ENCODE measurements at places on chromosomes 3 and 15. TPM values are rescaled to one million over a fixed set of nuclear protein-coding genes. Genes with fewer than 3 reads are reported as not detected.
A peak's percentile ranks its signal among the peaks of the same experiment; 100 is the strongest.

The ZNF280D gene
- total RNA-seq = 20.2 TPM

GRCh38 chr3:43766672-43767465 is 76.1 kb downstream of the ABHD5 start:
- DNase-seq = no peak

The DUOX2 gene
- not detected for total RNA-seq

The GASK1A gene
- total RNA-seq = not detected

The KBTBD13 gene
- not detected for total RNA-seq

DNA sequence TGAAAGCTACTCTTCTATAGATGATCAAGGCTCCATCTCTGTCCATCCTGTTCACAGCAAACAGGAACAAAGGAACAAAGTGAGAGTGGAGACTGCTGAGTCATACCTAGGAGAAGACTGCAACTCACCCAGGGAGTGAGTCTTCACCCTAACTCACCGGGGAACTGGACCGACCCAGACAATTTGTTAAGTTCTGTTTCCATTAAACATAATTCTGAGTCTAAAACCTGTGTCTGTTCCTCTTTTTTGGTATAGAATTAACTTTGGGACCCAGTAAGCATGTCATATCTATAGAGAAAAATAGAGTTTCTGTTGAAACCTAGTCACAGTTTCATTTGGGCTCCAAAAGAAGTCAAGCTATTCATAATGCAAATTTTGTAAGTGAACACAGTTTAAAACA is 21.6 kb downstream of the CCDC80 start:
- no peak for DNase-seq

DNA sequence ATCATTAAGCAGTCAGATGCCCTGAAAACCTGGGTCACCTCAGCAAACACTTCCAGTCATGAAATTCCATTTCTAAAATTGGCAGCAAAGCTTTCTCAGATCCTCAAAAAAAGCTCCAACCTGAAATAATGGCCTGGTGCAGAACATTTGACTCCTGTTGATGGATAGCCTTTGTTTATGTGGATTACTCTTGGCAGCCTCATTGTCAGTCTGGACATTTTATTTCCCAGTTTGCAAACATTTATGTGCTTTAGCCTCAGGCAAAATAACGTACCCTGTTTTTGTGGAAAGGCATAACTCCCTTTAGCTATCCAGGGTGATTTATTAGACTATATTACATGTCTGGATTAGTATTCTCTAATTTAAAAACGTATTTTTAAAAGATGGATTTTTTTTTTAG is 53.9 kb downstream of the PXYLP1 start:
- DNase-seq = no peak

DNA sequence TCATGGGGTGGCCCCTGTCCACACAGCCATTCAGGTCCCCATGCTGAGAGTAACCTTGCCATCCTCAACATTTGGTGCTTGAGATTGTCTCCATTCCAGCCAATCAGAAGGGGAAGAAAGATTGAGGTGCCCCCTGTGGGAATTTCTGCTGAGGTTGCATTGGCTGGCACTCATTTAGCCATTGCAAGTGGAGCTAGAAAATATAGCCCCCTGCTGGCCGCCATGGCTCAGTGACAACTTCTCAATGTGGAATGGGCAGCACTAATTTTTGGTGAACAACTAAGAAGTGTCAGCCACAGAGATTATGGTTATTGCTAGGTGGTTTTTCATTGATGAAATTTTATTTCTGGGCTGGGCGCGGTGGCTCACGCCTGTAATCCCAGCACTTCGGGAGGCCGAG is 22.0 kb downstream of the COL6A6 start:
- no peak for DNase-seq

DNA sequence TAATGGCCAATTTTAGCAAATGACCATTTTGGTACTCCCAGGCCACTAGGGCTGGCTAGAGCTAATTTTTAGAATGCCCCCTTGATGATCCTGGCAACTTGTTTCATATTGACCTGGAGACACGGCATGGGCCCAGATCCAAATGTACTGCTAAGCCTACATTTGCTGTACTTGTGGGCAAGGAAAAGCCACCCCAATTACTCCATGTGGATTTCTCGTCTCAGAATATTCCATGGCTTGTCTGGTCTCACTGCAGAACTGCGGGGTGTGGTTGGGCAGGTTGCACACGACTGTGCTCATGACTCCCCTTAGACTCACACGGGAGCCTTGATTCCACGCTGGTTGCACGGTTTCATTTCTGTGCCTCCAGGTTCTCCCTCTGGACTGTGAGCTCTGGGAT is 140.9 kb downstream of the RPLP1 start:
- no peak for DNase-seq

The SCN5A gene
- 0.47 TPM for total RNA-seq

- no peak for DNase-seq
These were observed 6.4 kb downstream of the IQSEC1 start for GRCh38 chr3:13066834-13067233.

The GTF2E1 gene
- 27.8 TPM for total RNA-seq

The PLA2G4F gene
- total RNA-seq = not detected

DNA sequence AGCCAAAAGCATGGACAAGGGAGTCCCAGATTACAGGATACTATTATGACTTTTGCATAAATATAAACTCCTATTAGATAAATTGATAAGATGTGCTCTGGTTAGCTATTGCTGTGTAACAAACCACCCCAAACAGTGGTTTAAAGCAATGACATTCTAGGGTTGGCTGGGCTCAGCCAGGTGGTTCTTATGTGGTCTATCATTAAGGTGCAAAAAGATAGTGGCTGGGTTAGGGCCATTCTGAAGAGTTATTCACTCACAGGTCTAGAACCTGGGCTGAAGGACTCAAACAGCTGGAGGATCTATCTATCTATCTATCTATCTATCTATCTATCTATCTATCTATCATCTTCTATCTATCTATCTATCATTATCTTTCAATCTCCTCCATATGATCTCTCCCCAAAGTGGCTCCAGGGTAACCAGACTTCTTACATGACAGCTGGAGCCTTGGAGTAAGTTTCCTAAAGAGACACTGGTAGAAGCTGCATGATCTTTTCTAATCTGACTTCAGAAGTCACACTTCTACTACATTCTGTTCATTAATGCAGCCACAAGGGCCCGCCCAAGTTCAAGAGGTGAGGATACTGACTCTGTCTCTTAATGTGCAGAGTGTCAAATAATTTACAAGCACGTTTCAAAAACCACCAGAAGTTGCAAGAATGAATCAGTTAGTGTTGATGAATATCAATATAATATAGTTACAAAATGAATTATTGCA is 74.9 kb upstream of the XCR1 start:
- peak; percentile 73 for DNase-seq

DNA sequence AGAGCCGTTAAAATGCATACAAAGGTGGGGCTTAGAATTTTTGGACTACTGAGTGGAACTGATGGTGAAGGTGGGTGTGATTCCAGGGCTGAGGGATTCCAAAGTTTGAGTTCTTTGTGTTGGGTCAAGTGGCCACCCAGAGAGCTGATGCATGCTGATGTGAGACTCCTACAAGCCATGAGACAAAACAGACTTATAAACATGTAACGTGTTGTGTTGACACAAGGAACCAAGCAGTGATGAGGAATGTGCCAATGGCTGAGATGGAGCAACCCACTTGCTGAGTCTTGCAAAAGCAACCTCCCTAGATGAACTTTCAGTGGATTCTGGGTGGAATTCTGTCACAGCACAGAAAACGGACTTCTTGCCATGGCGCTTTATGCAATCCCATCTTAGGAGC is 289.0 kb downstream of the TLE3 start:
- DNase-seq = no peak

DNA sequence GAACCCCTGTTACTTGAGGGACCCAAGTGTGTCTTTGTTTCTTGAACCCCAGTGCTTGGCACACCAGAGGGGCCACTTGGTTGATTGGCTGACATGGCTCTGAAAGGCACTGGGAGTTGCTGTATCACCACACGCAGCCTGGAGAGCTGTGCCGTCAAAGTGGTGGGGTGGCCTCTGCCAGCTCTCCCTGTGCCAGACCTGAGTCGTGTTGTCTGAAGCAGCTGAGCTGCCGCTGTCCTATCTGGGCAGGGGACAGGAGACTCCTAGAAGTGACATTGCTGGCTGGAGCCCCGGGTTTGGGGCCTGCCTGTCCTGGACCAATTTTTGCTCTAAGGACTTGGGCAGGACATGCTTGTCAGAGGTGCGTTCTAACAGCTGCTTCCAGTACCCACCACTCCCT is 5.5 kb upstream of the SNX22 start:
- no peak for DNase-seq

- no peak for DNase-seq
These were observed 35.8 kb upstream of the ABHD2 start for GRCh38 chr15:89052474-89052873.

The THRB gene
- not detected for total RNA-seq

GRCh38 chr3:182261041-182261440 is 532.3 kb upstream of the ATP11B start:
- no peak for DNase-seq

The DAPK2 gene
- total RNA-seq = 4.4 TPM

The COL6A5 gene
- not detected for total RNA-seq

The GRIP2 gene
- total RNA-seq = not detected

GRCh38 chr3:108079877-108080276 is 11.0 kb downstream of the CD47 start:
- no peak for DNase-seq

DNA sequence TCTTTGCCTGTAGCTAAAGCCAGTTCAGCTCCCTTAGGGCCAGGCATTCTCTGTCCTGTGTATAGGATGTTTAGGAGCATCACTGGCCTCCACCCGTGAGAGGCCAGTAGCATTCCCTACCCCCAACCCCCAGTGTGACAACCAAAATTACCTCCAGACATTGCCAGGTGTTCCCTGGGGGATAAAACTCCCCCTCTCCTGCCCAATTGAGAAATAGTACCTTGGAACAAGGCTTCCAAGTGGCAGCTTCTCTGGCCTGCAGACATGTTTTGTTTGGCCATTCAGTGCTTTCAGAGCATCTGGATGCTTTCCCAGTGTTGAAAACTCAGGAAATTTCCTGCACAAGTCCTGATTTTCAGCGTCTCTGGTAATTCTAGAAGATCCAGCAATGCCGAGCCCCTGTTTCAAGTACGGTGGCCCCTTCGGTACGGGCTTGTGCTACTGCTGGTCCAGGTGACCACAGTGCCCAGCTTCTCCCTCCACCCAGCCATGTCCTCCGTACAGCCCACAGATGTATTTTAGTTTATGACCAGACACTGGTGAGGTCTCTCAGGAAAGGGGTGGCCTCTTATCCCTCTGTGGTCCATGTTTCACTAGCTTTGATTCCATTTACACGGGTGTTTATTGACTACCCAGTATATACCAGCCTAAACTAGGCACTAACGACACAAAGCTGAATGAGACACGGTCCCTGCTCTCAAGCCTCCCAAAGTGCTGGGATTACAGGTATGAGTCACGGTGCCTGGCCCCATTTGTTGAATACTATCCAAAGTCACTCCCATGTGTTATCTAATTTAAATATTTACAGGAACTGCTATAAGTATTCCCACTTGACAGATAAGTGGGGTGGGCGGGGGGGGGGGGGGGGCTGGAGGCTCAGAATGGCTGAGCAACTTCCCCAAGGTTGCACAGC is 125.4 kb upstream of the RAD18 start:
- no peak for DNase-seq

GRCh38 chr15:68230157-68231100 is 901 bp upstream of the CLN6 start:
- DNase-seq = no peak

GRCh38 chr3:118817748-118818165 is 216.9 kb downstream of the IGSF11 start:
- no peak for DNase-seq

DNA sequence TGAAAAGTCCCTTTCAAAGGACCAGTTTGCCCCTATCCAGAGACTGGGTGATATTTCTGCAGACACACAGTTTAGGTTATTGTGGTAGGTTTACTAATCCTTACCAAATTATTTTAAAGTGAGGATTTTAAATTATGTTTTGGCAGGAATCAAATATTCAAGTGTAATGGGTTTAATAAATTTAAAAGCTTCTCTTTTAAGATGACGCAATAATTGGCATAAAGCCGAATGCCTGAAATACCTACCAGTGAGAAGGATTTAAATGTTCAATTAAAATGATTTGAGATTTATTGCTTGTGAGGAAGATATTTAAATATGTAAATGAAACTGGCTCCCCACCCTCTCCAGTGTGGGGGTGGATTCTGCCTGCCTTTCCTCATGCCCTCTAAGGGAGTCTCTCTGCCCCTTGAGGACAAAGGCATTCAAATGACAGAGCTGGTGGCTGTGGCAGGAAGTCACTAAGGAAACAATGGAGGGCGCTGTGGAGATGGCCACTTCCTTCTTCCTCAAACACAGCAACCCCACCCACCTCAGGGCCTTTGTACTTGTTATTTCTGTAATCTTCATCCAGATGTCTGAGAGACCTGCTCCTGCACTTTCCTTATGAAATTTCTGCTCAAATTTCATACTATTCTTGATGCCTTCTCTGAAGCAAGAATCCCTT is 131.7 kb downstream of the TNIK start:
- peak; percentile 34 for DNase-seq

- no peak for DNase-seq
These were observed 191.7 kb upstream of the TPM1 start for GRCh38 chr15:62850791-62851291.

- DNase-seq = no peak
These were observed 325.6 kb upstream of the TLE3 start for GRCh38 chr15:70423267-70423666.

DNA sequence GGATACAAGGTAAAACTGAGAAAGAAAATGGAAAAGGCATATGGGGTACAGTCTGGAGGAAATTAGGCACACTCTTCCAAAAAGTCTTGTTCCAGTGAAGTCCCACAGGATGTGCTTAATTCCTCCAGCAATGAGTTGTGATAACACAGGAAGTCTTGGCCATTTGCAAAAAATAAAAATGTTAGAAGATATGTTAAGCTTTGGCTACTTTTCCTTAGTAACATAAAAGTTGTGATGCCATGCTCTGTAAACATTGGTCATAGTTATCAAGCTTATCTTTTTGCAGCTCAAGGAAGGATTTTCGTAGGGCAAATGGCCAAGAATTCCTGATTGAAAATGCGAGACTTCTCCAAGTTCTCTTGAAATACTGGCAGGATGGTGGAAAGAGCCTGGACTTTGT is 26.4 kb downstream of the LNP1 start:
- DNase-seq = no peak
